ENCODE measurements at places on chromosomes 7 and 10.

- no peak for DNase-seq
Measured at GRCh38 chr7:14009453-14010418, 20.3 kb upstream of the ETV1 start.

- no peak for DNase-seq
Measured at GRCh38 chr7:16708980-16709379, 44.6 kb upstream of the TSPAN13 start.

- no peak for DNase-seq
Measured at GRCh38 chr10:19930936-19931893, 115.0 kb downstream of the PLXDC2 start.

GRCh38 chr7:87645446-87645845 lies 17.2 kb downstream of the RUNDC3B start:
- no peak for DNase-seq

GRCh38 chr10:88642963-88643362 lies 21.3 kb upstream of the LIPF start:
- no peak for DNase-seq

- no peak for DNase-seq
Measured at GRCh38 chr10:72171175-72171630, 44.6 kb upstream of the ANAPC16 start.

DNA sequence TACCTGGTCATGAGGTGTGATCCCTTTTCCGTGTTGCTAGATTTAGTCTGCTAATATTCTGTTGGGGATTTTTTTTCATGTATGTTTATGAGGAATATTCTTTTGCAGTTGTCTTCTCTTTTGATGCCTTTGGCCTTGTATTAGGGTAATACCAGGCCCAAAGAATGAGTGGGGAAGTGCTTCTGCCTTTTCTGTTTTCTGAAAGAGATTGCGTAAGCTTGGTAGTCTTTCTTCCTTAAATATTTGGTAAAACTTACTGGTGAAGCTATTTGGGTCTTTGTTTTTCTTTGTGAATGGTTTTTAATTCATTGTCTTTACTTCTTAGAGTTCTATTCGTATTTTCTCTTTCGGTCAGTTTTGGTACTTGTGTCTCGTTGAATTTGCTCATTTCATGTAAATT lies 51.1 kb downstream of the SHH start:
- DNase-seq = no peak

DNA sequence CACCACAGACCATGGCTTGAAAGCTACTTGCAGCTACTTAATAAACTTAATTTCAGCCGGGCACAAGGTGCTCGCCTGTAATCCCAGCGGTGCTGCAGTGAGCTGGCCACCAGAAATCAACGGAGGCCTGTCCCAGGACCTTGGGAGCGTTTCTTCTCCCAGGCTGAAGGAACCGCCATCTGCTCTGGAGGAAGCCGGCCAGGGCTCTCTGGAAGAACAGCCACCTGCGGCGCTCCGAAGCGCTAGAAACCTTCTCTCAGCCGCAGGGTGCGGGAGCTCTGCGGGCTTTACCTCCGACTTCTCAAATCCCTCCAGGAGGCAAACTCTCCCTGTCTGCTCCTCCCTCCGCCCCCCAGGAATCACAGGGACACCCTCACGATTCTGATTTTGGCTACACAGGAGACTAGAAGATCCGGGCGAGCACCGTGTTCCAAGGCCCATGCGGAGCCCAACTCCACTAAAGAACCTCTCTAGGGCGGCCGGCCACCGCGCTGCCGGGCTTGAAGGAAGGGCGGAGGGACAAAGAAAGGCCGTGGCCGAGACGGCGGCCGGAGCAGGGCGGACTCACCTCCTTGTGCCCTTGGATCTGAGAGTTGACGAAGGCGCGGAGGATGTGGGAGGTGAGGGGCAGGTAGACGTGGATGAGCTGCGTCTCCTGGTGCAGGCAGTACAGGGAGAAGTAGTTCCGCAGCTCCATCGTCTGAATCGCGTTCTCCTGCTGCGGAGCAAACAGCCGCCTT lies 14.4 kb downstream of the NUDT1 start:
- no peak for DNase-seq

DNA sequence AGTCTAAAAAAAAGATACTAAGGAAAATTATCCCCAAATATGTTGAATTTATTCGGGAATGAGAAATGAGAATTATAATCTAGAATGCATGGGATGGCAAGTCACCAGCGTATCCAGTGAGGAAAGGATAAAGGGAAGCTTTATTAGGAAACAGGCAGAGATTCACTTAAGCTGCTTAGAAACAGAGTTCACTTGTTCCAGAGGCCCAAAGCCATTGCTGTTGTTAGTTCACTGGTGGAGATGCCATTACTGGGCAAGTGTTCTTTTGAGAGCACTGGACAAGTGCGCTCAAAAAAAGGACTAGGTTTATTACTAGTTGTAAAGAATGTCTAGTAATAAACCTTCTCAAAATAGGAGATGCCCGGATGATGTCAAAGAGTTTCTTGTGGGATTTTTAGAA lies 51.2 kb downstream of the MICU1 start:
- DNase-seq = no peak

- no peak for DNase-seq
Measured at GRCh38 chr10:6296828-6297251, 94.1 kb downstream of the PFKFB3 start.

- no peak for DNase-seq
Measured at GRCh38 chr7:27677912-27678612, 15.4 kb upstream of the HIBADH start.

GRCh38 chr10:118349235-118349634 lies 7.1 kb upstream of the FAM204A start:
- no peak for DNase-seq

DNA sequence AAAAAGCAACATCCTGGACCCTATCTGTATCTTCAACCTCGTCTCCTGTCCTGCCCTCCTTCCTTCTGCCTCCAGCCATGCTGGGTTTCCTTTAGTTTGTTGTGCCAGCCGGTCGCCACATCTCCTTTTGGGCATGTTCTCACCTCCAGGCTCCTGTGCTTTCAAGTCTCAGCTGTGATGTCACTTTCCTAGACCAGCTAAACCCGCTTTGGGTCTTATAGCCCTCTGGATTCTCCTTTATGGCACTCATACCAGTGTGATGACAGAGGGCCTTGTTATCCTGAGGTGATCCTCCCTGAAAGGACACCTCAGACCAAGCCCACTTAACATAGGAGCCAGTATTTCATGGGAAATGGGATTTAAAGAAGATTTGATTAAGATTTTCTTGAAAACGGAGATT lies 108.6 kb downstream of the EMX2 start:
- no peak for DNase-seq

GRCh38 chr10:103784089-103784488 lies 71.3 kb downstream of the SH3PXD2A start:
- no peak for DNase-seq

GRCh38 chr7:130475776-130476175 lies 16.1 kb upstream of the MEST start:
- no peak for DNase-seq

GRCh38 chr7:99124236-99124635 lies 19.7 kb downstream of the SMURF1 start:
- no peak for DNase-seq

GRCh38 chr10:94006591-94007550 lies 13.1 kb downstream of the PLCE1 start:
- no peak for DNase-seq

GRCh38 chr7:12601302-12601869 lies 30.9 kb downstream of the SCIN start:
- DNase-seq = no peak

GRCh38 chr10:26839966-26840627 lies 20.7 kb downstream of the ABI1 start:
- DNase-seq = no peak

GRCh38 chr10:28938745-28939144 lies 261.4 kb downstream of the BAMBI start:
- no peak for DNase-seq

DNA sequence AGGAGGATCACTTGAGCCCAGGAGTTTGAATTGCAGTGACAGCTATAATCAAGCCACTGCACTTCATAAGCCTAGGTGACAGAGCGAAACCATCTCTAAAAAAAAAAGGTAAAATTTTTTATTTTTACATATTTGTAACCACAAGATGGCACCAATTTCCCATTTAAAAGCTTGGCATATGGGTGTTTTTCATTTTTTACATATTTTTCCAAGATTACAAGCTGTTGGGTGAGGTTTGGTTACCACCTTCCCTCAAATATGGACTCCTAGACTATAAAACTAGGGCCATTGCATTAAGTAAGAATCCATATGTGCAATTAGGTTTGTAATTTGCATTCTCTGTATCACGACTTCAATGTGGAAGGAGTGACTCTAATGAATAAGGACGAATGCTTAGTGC lies 129.3 kb upstream of the ACBD5 start:
- no peak for DNase-seq

DNA sequence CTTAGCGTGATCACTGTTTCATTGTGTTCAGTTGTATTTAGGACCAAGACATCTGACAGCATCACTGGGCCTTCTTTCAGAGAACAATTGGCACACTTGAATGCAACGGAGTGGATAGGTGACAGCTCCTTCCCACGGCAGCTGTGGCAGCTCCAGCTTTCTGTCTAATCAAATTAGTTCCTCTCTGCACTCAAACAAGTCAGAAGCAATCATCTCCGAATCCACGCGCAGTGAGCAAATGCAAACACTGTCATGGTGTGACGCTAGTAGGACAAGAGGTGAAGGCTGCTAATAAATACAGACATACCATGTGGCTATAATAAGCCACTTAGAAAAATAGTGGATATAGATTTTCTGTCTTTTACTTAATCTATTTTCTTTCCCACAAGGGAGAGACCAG lies 542.4 kb downstream of the ACTR3B start:
- DNase-seq = no peak

DNA sequence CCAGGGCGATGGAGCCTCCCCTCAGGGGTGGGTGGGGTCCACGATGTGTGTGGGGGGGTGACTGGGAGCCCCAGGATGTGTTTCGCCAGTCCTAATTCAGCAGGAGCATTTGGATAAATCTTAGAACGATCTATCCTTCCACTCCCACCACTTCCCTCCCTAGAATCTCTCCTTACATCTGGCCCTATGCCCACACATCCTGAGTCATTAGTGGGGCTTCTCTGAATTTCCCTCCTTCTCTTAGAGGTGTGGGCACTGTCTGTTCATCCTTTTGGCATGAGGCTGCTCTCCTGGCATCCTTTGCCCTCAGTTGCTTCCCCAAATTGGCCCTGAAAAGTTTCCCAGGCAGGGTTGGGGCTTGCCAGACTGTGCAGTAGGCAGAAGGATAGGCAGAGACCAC lies 1.6 kb downstream of the GHRHR start:
- DNase-seq = no peak

DNA sequence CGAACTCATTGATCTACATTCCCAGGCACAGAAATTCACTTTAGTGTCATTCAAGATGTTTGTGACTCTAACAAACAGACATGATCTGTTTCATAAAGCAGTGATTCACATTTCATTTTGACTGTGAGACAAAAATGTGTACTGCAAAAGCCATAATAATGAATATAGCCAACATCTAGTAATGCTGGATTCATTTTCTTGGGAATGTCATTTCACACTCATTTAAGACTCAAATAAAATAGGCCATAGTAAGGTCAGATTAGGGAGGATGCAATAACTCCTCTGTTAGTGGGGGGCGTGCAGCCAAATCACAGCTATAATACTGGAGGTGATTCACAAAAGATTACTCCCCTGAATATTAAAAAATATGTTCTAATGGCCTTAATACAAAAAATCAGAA lies 566.6 kb upstream of the ZWINT start:
- no peak for DNase-seq

- no peak for DNase-seq
Measured at GRCh38 chr10:46558122-46558391, 1.6 kb upstream of the GPRIN2 start.

DNA sequence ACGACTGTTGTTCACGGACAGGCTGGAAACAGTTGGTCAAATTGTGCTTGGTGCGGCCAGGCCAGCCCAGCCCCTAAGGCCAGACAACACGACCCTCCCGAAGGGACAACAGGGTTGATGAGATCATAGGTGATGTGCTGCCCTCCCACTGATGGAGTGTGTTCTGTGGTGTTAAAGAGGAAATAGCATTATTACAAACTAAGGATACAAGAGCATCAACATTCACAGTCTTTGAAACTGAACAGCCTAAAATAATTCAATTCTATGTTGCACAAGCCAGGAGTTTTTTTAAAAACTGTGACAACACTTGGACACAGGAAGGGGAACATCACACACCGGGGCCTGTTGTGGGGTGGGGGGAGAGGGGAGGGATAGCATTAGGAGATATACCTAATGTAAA lies 87.6 kb downstream of the FAM53B start:
- no peak for DNase-seq

- no peak for DNase-seq
Measured at GRCh38 chr7:27125986-27126394, 4.6 kb downstream of the HOXA4 start.

- DNase-seq = no peak
Measured at GRCh38 chr7:30787486-30787885, 16.3 kb downstream of the MINDY4 start.

DNA sequence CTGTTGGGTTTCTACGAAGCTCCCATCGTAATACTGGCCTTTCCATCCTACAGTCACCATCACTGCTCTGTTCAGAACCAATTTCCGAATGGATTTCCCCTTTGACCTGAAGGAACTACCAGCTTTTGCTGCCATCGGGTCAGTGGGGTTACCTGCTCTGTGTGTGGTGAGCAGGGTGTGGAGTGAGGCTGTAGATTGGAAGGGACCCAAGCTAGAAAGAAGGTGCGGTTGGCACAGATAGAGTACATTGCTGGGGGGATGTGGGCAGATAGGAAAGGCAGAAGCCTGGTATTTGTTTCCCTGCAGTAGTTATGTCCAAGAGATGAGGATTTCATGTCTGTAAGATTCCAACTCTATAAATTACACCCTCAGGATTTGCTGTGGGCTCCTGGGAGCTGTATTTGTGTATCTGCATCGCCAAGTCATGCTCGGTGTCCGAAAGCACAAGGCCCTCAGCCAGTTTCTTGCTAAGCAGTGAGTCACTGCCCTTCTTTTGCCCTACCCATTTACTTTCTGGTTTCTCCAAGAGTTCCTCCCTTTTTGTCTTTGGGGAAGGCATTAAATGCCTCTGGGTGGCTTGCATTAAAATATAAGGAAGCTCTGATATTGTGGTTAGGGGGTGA lies 15.4 kb downstream of the CLCN1 start:
- DNase-seq = no peak

GRCh38 chr10:106311590-106311989 lies 852.9 kb downstream of the SORCS1 start:
- no peak for DNase-seq

- no peak for DNase-seq
Measured at GRCh38 chr7:127089146-127089545, 163.6 kb downstream of the GRM8 start.

DNA sequence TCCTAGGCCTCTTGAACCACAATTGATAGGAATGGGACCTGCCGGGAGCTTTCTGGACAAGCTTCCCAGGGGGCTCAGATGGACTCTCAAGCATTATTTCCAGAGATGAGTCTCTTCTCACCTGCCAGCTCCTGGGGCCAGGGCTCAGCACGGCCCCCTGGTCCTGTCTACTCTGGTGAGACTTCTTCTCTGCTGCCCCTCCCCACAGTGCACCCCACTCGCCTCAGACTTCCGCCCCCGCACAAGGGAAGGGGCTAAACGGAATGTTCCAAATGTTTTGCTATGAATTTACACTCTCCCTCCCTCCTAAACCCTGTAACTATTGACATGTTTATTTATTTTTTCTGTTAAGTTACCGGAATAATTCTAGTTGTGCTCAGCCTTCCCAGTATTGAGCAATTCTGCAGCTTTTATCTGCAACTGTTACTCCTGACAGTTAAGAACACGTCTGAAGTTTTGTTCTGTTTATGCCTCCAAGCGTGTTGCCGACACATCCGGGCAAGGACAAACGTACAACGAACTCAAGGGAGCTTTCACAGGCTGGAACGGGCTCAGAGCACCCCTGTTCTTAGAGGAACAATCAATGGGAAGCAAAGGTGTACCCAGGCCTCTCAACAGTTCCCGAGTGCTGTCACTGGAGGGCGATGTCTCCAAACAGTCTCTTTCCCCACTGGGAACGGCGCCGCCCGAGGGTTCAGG lies 55.2 kb downstream of the FHIP2A start:
- DNase-seq = peak; percentile 41
